Right cardiac atrium (tissue), 5 donors: ENCODE measurements at places on chromosomes 3 and 15. TPM values are rescaled to one million over a fixed set of nuclear protein-coding genes. Genes with fewer than 3 reads are reported as not detected.

Gene LAMB2
- total RNA-seq = 824 TPM

- no peak for DNase-seq
Observed at GRCh38 chr3:79263423-79263822, 504.4 kb downstream of the ROBO1 start.

DNA sequence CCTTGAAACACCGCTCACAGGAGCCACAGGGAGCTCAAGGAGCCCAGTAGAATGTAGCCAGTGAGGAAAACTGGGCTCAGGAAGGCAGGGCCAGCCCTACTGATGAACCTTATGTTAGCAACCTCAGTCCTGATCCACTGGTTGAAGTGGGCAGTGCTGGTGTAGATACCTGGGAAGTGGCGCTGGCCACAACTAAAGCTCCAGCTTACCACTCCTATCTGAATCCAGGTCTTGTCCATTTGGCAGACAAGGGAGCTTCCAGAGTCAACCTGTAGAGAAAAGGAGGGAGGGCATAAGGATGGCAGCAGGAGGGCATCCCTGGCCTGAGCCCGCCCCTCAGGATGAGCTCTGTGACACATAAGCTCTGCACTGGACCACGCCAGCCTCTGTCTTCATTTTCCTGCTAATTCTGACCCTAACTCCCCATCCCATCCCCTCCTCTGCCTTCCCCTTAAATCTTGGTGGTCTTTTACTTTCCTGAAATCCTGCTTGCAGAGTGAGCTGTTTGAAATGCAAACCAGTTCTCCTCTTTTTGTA, 2.1 kb upstream of the PRSS50 start:
- DNase-seq = no peak

Gene CSPG5
- 1.1 TPM for total RNA-seq

DNA sequence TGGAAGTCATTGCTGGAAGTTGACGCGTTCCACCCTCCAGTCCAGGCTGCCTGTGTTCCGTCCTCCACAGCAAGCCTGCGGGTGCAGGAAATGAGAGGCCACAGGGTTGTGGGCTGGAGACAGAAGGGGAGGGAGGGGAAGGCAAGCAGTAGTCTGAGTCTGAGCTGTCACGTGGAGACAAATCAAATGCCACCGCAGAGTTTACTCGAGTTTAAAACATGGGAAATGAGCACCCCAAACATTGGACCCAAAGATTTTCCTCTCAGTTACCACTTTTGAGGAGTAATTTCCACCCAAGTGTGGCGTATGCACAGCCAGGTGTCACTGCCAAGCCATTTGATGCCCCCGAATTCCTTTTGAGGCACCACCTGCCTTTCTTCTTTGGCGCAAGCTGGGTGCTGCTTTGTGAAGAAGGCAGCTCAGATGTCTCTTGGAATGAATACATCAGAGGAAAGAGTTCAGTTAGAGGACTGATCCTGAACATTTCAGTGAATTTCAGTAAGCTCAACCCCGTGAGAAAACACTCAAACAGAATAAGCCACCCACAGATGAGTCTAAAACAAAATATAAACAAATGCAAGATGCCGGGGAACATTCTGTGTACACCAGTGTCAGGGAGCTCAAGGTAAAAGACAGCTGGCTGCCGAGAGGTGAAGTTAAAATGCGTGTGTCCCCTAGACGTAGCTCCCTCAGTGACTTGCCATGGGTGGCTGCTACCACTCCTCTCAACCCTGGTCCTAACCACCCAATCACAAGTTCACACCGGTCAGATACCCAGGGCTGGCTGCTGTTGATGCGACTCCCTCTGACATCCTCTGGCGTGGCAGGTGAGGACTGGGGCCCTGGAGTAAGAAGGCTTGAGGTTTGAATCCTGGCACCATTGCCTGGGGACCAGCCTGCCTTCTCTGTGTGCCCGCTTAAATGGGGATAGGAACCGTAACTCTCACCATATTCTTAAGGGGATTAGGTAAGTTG, 203.8 kb downstream of the UACA start:
- peak; percentile 37 for DNase-seq

DNA sequence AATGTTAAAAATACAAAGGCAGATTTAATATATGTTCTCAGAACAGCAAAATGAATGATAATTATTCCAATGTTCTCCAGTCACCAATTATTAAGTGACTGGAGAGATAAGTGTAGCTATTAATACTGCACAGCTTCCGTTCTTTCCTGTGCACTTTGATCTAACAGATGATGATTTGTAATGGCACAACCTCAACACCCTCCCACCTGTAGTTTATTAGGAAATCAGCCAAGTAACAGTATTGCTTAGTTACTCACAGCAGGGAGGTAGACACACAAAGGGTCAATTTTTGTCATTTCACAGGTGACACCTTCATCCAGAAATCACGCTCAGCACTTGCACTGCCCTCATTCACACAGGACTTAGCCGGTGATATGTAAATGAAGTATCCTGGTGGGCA, 688.1 kb downstream of the EPHA3 start:
- no peak for DNase-seq

Gene MELTF
- total RNA-seq = 1.2 TPM

DNA sequence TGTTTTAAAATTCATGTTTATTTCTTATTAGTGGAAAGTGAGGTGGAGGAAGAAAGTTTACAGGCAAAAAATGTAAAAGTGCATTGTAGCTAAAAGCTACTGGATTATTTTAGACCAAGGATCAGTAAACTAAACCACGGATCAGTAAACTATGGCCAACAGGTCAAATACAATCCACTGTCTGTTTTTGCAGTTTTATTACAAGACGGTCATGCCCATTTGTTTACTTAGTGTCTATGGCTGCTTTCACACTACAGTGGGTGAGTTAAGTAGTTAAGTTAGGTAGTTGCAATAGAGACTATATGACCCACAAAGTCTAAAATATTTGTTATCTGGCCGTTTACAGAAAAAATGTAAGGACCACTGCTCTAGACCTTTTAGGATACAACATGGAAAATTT, 82.0 kb downstream of the NR2E3 start:
- DNase-seq = no peak

Gene TMC3
- total RNA-seq = not detected

GRCh38 chr3:13021141-13022114, 51.8 kb downstream of the IQSEC1 start:
- no peak for DNase-seq

GRCh38 chr3:123258359-123258758, 56.6 kb downstream of the SEC22A start:
- no peak for DNase-seq

Gene LINGO1
- 12.1 TPM for total RNA-seq

Gene HTR3E
- total RNA-seq = not detected

- DNase-seq = no peak
Observed at GRCh38 chr3:138941259-138941885, 5.6 kb downstream of the FOXL2 start.

- no peak for DNase-seq
Observed at GRCh38 chr3:47964740-47965139, 51.5 kb downstream of the MAP4 start.

Gene FILIP1L
- 56.4 TPM for total RNA-seq

DNA sequence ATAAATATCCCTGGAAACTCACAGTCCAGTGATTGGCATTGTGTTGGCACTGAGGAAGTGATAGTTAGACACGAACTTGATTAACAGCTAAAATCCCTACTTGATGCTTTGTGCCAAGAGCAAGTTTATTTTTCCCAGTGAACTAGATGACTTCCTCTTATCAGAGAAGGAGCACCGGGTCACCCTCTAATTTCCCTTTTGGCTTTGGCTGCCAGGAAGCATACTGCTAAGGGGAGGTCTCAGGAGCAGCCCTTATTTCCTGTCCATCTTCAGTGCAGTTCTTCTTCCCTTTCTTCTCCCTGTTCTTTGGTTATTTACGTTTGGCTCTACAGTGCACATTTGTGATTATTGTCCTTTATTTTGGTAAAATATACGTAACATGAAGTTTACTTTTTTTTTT, 13.0 kb downstream of the FBLN2 start:
- peak; percentile 31 for DNase-seq

Gene PSMD6
- 69.1 TPM for total RNA-seq

Gene ATP8B4
- 11.7 TPM for total RNA-seq

- no peak for DNase-seq
Observed at GRCh38 chr3:133757701-133758567, 11.7 kb downstream of the TF start.

Gene FOXB1
- total RNA-seq = not detected

GRCh38 chr3:185960522-185961288, 22.9 kb upstream of the TRA2B start:
- no peak for DNase-seq

GRCh38 chr15:94174399-94174802, 57.0 kb upstream of the MCTP2 start:
- no peak for DNase-seq

Gene KIF15
- total RNA-seq = 0.25 TPM

DNA sequence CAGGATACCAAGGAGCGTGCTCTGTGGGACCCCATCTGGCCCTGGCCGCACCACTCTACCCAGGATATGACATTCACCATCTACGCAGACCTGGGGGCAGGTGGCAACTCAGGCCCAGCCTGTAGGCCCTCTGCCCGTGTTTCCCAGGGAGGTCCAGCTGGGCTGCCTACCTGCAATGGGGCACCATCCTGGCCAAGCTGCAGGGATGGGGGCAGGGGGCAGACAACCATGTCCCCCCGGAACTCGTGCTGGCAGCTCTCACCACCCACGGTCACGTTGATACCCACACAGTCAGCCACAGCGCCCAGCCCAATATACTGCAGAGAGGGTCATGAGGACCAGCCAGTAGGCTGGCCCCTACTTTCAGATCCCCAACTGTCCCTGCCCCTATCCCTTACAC, 7.9 kb downstream of the MST1R start:
- DNase-seq = no peak

DNA sequence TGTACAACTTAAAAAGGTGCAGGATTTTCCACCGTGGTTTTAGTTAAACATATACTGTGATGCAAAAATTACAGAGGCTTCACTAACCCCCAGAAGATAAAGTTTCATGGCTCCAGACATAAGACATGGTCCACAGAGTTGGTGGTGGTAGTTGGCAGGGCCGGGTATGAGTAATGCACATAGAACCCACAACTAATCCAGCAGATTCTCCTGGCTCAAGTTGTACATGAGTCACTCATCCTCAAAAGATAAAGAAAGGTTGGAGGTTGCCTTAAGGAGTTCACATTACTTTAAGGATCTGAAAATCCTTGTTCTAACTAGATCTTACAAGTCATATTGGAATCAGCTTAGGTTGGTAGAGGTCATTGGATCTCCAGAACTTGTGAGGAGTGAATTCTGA, 98.3 kb upstream of the ZBTB20 start:
- no peak for DNase-seq

DNA sequence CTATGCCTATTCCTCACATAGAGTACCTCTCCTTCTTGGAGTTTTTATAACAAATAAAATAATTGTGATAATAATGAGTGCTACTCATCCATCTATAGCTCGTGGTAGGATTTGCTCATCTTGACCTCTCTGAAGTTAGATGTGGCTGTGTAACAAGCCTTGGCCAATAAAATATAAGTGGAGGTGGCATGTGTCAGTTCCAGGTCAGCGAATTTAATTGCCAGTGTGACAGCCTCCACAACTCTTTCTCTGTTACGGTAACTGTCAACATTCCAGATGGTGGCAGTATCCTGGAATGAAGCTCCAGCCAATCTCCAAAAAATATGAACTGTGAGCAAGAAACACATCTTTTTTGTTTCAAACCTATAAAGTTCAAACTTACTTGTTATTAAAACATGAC, 13.8 kb downstream of the CLRN1 start:
- DNase-seq = no peak
